ENCODE measurements at places on chromosomes 2 and 18.

DNA sequence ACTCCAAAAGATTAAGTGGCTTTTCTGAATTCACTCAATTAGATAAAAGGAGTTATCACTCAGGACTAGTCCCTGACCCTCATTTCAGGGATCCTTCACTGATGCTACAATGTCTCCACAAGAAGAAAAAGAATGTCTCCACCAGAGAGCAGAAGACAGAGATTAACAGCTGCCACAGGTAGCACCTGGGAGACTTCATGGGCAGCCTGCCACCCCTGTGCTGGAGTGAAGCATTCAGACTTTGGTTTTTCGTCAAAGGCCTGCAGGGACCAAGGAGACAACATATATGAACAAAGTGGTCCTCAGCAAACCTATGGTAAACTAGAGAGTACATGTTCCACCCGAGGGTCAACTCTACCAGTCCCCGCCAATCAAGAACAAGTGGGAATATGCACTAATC is 197.0 kb upstream of the ACVR2A start:
- no peak for DNase-seq

- no peak for DNase-seq
Measured at GRCh38 chr2:3726511-3726910, 23.1 kb downstream of the DCDC2C start.

DNA sequence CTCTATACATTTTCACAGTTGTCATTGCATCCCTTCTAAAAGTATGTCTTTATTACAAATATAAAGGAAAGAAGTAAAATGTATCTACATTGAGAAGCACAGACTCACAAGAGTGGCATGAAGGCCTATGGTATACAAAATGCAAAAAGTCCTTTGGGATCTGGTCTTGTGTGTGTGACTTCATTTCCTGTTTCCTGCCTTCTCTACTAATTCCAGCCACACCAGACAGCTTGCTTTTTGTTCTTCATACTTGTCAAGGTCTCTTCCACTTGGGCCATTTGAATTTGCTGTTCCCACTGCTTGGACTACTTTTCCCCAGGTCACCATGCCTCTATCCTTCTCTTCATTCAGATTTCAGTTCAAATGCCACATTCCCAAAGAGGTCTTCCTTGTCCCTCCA is 6.7 kb upstream of the PNO1 start:
- DNase-seq = no peak

GRCh38 chr2:24785671-24786321 is 7.4 kb downstream of the PTRHD1 start:
- no peak for DNase-seq

GRCh38 chr2:5933669-5934068 is 241.5 kb downstream of the SOX11 start:
- no peak for DNase-seq

- DNase-seq = no peak
Measured at GRCh38 chr2:86695053-86695691, 24.9 kb upstream of the RMND5A start.

DNA sequence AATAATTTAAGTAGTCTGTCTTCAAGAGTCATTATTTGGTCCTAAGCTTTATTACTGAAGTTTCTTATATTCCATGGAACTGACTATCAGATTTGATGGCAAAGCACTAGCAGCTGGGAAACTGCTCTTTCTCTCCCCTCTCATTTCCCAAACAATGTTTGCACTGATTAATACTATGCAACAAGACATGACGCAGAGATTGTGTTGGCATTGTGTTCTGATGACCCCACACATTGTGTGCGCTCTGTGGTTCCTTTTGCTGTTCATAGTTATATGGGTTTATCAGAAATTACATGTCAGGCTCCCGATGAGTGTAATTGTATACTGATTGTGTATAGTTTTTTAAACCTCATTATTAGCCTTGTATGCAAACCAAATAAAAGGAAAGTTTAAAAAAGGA is 331.6 kb upstream of the FANCL start:
- no peak for DNase-seq

- no peak for DNase-seq
Measured at GRCh38 chr2:235032949-235033348, 81.1 kb downstream of the SH3BP4 start.
